Stimulated activated CD4-positive, alpha-beta T cell treated with anti-CD3 and anti-CD28 coated beads, Interleukin-2, amount 100 ng/mL, for 4 hours (primary cell): ENCODE measurements at places on chromosomes 2 and 18.
A peak's percentile ranks its signal among the peaks of the same experiment; 100 is the strongest.

DNA sequence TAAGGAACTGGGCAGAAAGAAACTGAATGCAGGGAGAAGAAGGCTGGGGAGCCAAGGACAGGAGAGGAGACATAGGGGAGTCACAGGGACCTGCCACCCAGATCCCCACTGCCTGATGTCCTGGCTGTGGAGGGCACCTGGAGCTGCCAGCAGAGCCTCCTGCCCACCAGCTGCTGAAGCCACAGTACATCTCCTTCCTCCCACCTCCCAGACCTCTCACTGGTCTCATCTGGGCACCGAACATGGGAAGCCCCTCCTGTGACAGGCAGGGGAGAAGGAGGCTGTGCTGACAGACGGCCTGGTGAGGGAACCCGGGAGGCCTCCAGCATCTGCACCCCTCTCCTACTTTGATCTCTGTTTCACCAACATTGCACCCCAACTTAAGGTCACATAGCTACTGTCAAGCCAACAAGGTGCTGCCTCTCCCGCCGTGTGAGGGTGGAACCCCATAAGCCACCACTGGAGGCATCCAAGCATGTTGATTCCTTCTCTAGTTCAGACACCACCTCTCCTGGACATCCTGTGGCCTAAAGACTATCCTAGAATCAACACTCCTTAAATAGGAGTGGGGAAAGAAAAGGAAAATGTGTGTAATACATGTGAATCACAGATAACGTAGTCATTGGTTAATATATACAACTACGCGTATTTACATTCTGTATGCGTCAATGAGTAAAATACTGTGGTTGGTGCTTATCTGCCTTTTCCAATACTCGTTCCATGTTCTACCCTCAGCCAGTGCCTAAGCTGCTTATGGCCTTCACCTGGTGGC lies 3.5 kb upstream of the RNPEPL1 start:
- DNase-seq = no peak

- DNase-seq = no peak
Measured at GRCh38 chr18:78495550-78495949, 484.1 kb upstream of the SALL3 start.

DNA sequence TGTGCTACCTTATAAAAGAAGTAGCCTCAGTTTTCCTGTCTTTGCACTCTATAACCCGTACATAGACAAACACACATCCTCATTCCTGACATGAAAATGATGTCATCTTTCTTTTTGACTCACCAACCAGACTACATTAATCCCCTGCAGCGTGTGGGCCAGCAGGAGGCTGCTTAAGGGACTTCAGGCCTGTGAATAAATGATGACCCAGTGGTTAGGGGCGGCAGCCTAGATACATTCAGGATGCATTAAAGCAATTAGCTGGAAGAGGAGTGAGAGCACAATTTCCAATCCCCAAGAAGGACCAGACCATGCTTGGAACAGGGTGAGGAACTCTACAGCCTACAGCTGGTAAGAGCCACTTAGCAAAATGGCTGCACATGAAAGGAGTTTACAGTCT lies 57.3 kb upstream of the KLF7 start:
- DNase-seq = no peak

GRCh38 chr2:17373041-17373440 lies 145.2 kb downstream of the RAD51AP2 start:
- no peak for DNase-seq

DNA sequence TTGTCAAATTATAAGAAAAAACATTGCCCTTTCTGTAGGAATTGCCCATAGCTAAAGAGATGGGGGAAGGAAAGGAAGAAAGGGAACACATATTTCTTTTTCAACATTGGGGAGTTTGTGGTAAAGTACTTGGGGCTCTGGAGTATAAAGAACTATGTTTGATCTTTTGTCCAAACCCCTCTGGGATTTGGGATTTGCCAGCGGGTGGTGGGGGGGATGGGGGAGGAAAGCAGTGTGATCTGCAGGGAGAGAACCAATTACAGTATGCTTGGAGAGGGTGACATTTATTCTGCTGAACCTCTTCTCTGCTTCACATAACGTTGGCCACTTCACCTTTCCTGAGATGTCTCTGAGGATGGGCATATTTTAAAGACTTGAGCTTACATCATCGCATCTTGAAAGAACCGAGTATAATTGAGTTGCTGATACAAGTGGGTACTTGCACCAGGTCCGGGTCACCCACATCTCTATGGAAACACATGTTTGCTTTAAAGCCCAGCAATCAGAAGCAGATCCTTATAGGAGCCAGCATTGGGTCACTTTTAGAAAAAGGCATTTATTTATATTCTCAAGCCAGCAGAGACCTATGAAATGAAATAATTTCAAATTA lies 73.1 kb downstream of the SPATS2L start:
- DNase-seq = no peak

- no peak for DNase-seq
Measured at GRCh38 chr2:170576296-170576695, 138.8 kb upstream of the SP5 start.

- DNase-seq = peak; percentile 4
Measured at GRCh38 chr2:196337208-196337953, 166.0 kb upstream of the STK17B start.

- DNase-seq = no peak
Measured at GRCh38 chr2:119389615-119390306, 23.0 kb downstream of the DBI start.

GRCh38 chr2:55985406-55985805 lies 61.8 kb upstream of the EFEMP1 start:
- no peak for DNase-seq

DNA sequence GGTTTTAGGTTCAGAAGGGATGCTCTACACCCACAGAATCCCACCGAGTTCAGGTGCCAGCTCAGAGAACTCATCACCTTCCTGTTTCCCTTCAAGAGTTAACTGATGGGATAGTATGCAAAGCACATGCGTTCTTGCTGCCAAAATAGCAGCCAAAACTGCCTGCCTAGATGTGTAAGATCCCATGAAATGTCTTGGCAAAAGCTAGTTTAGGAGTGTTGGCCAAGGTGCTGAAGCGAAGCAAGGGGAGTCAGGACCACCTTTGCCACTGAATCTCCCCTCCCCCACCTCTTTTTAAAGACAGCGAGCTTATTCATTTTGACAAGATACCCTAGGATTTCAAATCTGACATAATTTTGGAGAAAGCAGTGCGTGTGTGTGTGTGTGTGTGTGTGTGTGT lies 2.1 kb downstream of the DOCK10 start:
- DNase-seq = no peak

DNA sequence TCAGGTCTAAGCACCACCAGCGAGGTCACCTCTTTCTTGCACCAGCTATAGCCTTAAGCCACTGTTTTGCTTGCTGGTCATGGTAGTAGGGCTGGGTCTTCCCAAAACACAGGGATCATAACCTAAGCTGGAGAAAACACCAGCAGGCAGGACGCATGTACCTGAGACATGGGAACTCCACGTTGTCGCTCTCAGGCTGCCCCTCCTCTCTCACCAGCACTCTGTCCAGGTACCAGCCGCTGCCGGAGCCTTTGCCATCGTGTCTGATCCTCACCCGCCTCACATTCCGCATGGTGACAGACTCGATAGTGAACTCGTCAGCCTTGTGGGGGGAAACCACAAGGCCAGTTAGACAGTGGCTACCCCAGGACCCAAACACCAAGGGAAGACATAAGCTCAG lies 79.5 kb downstream of the LOXHD1 start:
- no peak for DNase-seq

GRCh38 chr2:196729418-196729817 lies 70.1 kb downstream of the GTF3C3 start:
- no peak for DNase-seq

GRCh38 chr18:45321520-45321919 lies 293.8 kb upstream of the SLC14A2 start:
- no peak for DNase-seq

DNA sequence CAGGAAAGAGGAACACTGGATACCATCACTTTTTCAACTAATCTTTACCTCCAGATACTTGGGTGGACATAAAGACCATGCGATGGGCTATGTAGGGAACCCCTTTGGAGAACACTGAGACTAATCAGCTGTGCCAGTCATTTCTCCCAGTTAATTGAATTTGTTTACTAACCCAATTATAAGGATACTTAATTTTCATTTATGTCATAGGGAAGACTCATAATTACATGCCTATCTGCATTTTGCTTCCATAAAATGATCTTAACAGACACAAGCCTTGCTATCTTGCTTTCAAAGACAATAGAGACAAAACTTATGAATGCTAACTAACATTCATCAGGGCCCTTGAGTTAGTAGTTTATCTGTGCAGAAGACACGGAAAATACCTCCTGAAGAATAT lies 68.9 kb upstream of the CAVIN2 start:
- no peak for DNase-seq

DNA sequence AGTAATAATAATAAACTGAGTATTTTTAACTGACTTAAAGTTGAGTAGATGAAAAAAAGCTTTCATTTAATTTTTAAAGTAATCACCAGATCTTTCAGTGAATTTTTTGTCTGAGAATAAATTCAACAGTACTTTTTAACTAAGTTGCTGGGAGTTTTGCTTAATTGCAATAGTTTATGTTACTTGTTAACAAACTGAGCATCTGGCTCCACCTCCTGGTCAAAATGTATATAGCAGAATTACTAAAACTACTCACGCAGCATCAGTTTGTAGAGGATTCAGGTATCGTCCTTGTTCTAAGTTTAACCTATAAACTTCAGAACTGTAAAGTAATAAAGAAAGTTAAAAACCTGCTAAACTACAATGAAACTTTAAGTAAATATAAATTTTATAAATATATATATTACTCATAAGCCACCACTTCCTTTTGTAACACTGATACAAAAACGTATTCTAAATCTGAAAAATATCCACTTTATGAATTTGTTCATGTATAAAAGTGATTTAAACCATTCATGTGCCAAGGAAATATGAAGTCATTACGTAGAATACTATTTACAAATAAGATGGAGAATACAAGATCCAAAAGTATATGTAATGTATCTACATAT lies 21.3 kb downstream of the NOL10 start:
- no peak for DNase-seq

- no peak for DNase-seq
Measured at GRCh38 chr2:118858485-118859156, 11.2 kb upstream of the EN1 start.

- DNase-seq = no peak
Measured at GRCh38 chr2:9714630-9715214, 83.9 kb upstream of the YWHAQ start.

GRCh38 chr2:23693606-23693951 lies 233.3 kb downstream of the ATAD2B start:
- DNase-seq = no peak

DNA sequence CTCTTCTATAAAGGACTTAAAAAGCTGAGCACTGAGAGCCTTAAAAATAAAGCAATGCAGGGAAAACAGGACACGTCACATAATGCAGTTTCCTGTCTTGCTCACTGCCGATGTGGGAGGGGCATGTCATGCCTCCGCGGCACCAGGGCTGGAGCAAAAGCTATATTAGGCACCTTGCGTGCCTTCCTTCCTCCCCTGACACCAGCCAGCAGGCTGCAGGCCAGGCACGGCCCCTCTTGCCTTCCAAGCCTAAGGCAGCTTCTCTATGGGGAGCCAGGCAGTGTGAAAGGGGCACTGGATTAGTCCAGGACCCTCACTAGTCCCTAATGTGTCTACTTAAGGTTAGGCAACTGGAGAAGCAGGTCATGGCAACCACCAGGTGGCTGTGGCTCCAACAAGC lies 26.3 kb downstream of the MRPL35 start:
- peak; percentile 47 for DNase-seq

DNA sequence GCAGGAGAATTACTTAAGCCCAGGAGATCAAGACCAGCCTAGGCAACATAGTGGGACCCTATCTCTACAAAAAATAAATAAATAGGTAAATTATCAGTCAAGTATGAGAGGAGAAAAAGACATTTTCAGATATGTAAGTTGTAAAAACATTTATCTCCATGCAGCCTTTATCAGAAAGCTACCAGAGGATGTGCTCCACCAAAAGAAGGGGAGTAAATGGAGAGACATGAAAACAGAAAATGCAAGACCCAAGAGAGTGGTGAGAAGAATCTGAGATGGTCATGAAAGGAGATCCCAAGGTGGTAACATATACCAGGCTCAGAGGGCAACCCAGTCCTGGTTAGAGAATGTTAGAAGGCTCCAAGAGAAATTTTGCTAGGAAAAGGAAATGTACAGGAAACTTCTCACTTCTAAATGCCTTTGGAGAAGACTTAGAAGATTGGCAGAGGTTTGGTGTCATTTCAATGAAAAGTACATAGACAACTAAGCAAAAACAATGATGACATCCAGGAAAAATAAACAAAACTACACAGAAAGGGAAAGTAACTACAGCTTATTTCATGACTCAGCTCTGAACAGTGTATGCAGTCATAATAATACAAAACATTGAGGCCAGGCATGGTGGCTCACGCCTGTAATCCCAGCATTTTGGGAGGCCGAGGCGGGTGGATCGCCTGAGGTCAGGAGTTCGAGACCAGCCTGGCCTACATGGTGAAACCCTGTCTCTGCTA lies 19.5 kb downstream of the CIB4 start:
- no peak for DNase-seq

DNA sequence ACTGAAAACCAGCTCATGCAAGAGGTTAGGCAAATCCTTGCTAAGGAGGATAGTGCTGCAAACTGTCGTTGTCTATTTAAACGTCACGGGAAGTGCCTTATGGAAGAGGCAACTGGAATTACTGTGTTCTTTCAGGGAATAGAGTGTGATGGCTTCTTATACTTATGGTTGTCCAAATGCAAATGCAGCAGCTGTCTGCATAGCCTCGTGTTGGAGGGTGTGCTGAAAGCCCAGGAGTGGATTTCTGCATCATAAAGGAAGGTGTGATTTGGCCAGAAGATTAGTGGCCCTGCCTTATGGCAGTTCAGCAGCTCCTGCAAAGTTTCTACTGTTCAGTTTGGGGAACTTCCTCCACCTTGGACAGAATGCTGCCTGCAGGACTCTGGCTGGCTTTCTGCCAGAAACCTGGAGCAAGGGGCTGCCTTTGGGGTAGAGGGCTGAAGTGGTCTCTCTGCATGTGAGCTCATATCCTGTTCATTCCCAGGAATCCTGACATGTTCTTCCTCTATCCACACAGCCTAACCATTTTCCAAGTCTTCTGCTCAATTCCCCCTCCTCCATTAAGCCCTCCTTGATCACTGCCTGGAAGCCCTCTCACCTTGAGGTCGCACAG lies 321.2 kb upstream of the CXCR4 start:
- no peak for DNase-seq

- no peak for DNase-seq
Measured at GRCh38 chr2:120613742-120614571, 121.7 kb upstream of the GLI2 start.

DNA sequence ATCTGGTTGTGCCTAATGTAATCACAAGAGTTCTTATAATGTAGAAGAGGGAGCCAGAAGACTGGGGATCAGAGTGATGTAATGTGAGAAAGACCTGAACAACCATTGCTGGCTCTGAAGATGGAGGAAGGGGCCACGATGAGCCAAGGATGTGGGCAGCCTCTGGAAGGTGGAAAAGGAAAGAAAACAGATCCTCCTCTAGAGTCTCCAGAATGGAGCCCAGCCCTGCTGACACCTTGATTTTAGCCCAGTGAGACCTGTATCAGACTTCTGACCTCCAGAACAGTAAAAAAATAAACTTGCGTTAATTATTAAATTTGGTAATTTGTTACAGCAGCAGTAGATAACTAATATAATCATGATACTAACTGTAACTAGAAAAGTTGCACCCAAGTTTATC lies 3.1 kb downstream of the RBKS start:
- no peak for DNase-seq

GRCh38 chr2:52456561-52457377 lies 1310.8 kb upstream of the CHAC2 start:
- no peak for DNase-seq

GRCh38 chr2:196284144-196284844 lies 112.9 kb upstream of the STK17B start:
- no peak for DNase-seq

GRCh38 chr2:232521959-232522622 lies 1.9 kb downstream of the PRSS56 start:
- peak; percentile 46 for DNase-seq

GRCh38 chr2:3606028-3606369 lies 11.1 kb downstream of the COLEC11 start:
- no peak for DNase-seq
